Skin of body (tissue), 3 donors: ENCODE measurements at places on chromosomes 6 and 20. TPM values are rescaled to one million over a fixed set of nuclear protein-coding genes. Genes with fewer than 3 reads are reported as not detected.
A peak's percentile ranks its signal among the peaks of the same experiment; 100 is the strongest.

The DTD1 gene
- total RNA-seq: 17.2 TPM

The CCM2L gene
- total RNA-seq: 3.0 TPM

The RXRB gene
- total RNA-seq: 17.9 TPM

The SCUBE3 gene
- total RNA-seq: 2.4 TPM

The SLC32A1 gene
- not detected for total RNA-seq

The PI3 gene
- 509 TPM for total RNA-seq

The GHRH gene
- not detected for total RNA-seq

DNA sequence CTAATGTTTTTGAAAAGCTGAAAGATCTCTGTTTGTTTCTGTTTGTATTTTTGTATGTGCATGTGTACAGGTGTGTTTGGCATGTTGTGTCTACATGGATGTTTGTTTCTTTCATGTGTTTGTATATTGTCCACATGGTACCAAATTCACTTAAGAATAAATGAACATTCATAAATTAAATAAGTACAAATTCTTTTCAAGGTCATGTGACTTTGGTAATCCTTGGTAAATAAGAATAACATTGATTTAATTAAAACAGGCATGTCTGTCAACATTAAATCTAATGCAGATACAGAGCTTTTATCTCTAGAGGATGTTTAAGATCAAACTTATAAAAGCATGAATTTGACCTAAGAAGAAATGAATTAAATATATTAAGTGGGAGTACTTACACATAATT, 219.8 kb upstream of the EPHA7 start:
- no peak for DNase-seq

DNA sequence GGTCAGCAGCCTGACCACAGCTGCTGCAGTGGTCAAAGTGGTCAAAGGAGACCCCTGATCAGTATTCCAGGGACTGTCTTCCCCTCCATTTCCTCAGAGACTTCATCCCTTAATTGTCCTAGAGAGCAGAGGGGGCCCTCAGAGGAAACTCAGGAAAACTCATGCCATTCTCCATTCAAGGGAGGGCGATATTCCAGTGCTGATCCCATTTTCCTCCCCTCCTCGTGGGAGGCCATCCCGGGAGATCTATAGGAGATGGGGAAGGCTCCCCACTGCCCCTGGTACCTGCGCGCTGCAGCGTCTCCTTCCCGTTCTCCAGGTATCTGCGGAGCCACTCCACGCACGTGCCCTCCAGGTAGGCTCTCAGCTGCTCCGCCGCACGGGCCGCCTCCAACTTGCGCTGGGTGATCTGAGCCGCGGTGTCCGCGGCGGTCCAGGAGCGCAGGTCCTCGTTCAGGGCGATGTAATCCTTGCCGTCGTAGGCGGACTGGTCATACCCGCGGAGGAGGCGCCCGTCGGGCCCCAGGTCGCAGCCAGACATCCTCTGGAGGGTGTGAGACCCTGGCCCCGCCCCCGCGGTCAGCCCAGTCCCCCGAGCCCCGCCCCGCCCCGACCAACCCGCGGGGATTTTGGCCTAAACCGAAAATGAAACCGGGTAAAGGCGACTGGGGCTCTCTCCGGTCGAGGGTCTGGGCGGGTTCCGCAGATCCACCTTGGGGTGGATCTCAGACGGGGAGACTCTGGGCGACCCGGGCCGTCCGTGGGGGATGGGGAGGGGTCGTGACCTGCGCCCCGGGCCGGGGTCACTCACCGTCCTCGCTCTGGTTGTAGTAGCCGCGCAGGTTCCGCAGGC, 878 bp downstream of the HLA-C start:
- no peak for DNase-seq

DNA sequence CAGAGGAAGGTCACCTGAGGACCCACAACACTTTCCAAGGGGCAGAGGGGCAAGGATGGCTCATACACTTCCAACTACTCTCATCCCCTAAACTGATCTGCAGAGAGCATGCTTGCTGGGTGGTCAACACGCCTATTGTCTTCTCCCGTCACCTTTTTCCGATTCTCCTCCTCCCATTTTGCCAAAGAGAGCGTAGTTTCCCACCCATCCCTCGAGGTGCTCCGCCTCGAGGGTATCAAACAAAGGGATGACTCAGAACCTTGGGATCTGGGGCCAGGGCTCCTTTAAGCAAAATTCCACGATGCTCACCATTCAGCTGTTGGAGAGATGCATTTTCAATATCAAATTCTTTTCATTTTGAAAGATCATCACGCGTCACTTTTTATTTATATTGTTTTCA, 507.5 kb upstream of the SULF2 start:
- DNase-seq: no peak

DNA sequence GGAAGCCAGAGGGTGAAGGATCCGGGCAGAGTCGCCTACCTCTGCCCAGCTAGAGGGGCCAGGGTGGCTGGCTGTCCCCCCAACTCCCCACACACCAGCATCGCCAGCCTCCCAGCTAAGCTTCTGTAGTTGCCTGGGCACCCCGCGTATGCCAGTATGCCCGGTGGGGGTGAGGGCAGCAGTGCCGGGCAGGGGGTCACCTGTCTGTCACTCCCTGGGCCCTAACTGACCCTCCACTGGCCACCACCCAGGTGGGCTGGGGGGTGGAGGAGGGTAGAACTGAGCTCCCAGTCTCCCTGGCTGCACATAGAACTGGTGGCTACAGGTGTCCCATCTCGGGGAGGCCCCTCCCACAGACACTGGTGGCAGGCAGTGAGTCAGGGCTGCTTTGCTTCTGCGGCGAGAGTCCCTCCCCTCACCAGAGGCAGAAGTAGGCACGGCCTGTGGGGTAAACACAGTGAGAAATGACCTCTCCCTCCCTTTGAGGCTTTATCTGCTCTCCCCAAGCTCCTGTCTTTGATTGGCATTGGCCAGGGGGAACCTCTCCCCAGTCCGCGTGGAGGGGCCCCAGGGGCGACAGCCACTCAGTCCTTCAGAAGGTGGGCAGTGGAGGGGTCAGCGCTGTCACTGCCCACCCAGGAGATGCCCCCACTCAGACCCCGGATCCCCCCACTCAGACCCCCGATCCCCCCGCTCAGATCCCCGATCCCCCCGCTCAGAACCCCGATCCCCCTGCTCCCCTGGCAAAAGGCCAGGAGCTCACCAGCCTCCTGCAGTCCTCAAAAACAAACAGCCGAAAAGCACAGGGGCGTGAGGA, 2.5 kb downstream of the NTSR1 start:
- DNase-seq: no peak

GRCh38 chr6:62623846-62624532, 338.0 kb upstream of the KHDRBS2 start:
- no peak for DNase-seq

DNA sequence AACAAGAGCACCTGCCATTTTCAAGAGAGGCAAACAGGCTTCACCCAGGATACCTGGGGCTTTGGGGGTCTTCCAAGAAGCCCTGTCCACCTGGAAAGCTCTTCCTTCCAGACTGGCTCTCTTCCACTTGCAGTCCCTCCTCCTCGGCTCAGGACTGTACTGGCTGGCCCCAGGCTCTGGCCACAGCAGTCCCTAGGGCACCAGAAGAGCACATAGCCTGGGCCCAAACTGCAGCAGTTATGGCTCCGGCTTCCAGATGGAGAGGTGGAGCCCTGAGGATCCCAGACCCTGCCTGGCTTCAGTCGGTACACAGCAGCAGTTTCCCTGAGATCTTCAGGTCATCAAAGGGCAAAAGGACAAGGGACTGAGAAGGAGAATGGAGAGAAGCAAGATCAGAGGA, 1.6 kb upstream of the SLC35B2 start:
- DNase-seq: no peak

DNA sequence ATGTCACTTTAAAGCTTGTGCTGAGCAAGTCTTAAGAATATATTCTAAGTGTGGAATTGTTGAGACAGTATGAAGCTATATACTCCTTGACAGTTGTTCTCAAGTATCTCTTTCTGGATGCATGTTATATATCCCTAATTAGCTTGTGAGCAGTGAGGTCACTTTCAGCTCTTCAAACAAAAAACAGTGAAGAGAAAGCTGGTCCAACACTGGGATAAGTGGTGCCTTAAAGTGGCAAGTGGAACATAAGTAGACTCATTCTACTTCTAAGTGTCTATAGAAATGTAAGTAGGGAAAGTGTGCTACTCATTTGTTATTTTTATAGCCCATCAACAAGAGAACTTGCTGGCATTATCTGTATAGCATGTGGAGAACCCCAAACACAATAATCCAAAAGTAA, 133.1 kb upstream of the BACH2 start:
- DNase-seq: no peak

GRCh38 chr20:20410678-20411077, 42.8 kb downstream of the INSM1 start:
- peak; percentile 23 for DNase-seq

DNA sequence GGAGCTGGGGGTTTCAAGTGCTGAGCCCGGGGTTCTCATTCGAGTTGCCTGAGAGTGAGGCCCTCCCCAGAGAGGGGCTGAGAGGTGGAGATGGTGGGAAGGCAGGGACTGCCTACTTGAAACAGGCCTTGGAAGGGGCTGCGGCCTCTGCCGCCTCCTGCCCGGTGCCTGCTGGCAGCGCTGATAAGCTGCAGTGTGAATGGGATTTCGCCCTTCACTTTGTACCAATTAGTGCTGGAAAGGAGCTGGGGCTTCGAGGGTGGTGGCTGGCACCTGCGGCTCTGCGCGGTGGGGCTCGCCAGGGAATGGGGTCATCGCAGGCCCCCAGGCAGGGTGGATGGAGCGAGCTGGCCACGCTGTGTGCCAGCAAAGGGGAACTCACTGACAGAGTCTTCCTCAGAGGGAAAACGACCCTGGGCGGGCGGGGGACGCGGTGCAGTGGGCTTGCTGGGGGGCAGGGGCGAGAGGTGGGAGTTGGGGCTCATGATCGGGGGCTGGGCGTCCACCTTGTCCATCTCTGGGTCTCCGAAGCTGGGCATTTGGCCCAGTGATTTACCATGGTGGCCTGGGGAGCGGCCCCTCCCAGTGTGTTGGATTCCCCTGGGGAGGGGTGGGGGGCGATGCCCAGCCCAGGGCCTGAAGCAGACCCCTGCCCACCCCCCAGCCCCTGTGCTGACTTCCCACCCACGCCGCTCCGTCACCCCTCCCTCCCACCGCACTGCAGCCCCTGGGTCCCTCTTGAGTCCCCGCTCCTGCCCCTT, 22.9 kb downstream of the COL20A1 start:
- DNase-seq: no peak

GRCh38 chr20:63738687-63739129, 868 bp upstream of the SLC2A4RG start:
- no peak for DNase-seq

- DNase-seq: peak; percentile 44
These were observed 108.1 kb downstream of the BCKDHB start for GRCh38 chr6:80214436-80215022.

DNA sequence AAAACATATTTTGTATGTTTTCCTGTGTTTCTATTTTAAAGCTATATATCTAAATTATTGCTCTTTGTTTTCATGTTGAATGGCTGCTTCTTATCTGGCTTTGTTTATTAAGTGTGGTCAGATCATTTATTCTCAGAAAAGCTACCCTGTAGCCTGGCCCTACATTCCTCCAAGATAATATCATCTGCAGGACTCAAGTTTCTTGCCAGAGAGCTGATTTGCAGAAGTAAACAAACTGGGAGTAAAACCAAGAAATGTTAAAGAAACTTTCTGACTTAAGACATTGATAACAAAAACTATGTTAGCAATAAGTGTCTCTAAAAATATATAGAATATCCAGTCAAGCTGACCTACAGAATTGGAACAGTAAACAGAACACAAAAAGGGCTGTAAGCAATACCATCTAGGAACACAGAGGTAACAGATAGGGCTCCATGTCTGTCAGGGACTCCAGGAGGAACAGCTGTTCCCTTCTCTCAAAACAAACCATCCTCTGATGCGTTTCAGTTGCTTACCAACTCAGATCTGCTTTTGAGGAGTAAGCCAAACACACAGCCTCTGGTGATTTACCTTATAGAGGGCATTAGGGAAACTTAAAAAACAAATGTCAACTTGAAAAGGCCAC, 17.5 kb upstream of the CEP85L start:
- DNase-seq: peak; percentile 43

GRCh38 chr6:75155631-75156030, 50.2 kb downstream of the COL12A1 start:
- DNase-seq: no peak

DNA sequence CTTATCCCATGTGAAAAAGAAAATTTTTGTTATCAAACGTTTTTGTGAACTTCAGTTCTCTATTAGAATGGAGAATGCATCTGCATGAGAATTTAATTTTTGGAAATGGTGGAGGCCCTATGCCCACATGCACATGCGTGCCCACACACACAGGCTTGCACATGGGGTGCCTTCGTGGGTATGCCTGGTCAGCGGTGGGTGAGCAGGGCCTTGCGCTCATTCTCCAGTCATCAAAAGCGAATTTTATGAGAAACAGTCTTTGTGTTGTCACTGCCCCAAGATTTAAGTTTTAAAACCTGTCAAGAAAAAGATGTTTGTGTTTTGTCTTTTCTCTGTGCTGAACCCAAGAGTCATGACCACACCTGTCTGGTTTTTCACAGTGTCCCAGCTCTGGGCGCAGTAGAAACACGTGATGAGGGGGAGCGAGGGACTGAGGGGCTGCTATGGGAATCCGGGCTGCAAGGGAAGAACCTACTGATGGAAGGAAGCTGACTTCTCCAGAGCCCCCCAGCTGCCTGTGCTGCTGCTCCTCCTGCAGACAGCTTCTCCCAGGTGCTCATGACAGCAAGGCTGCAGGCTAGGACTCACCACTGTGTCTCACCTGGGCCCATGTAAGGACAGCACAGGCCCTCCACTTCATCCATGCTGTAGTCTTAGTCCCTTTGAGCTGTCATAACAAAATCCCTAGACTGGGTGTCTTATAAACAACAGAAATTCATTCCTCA, 153.6 kb downstream of the SYCP2 start:
- DNase-seq: no peak

DNA sequence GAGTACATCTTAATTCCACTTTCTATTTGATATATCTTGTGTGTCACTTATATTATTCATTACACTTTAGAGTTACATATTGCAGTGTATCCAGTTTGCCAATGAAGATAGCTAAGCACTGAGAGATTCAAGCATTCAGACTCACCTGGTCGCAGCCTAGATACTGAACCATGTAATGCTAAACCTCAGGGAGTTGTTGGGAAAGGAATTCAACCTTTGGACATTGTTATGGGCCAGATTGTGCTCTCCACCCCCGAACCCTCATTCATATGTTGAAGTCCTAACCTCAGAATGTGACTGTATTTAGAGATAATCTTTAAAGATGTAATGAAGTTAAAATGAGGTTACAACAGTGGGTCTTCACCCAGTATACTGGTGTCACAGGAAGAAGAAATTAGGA, 13.8 kb upstream of the KIF16B start:
- DNase-seq: no peak

- peak; percentile 55 for DNase-seq
These were observed 114.9 kb upstream of the BTN3A2 start for GRCh38 chr6:26249957-26250697.

GRCh38 chr6:169020821-169021220, 232.8 kb downstream of the THBS2 start:
- no peak for DNase-seq

DNA sequence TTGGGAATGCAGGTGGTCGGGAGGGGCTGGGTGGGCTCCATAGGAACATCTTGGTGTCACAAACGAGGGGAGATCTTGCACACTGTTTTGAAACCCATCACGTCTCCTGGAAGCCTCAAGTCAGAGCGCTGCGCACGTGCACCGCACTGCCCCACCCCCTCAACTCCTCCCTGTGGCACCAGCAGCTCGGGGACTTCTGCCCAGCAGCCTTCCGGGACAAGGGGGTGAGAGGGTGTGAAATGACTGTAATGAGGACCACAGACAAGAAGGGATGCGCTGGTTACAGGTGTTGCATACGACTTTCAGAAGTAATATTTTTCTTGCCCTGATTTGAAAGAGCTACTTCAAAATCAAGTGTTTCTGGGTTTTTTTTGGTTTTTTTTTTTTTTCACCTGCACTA, 60.3 kb downstream of the FOXC1 start:
- no peak for DNase-seq

GRCh38 chr6:121858986-121859385, 423.5 kb downstream of the GJA1 start:
- DNase-seq: peak; percentile 25
